ENCODE measurements at places on chromosomes 16 and 17.

- DNase-seq, result peak; percentile 21
Observed at GRCh38 chr17:51540151-51540550, 279.8 kb downstream of the UTP18 start.

GRCh38 chr17:76528156-76528527, 9.4 kb downstream of the CYGB start:
- DNase-seq, result no peak

DNA sequence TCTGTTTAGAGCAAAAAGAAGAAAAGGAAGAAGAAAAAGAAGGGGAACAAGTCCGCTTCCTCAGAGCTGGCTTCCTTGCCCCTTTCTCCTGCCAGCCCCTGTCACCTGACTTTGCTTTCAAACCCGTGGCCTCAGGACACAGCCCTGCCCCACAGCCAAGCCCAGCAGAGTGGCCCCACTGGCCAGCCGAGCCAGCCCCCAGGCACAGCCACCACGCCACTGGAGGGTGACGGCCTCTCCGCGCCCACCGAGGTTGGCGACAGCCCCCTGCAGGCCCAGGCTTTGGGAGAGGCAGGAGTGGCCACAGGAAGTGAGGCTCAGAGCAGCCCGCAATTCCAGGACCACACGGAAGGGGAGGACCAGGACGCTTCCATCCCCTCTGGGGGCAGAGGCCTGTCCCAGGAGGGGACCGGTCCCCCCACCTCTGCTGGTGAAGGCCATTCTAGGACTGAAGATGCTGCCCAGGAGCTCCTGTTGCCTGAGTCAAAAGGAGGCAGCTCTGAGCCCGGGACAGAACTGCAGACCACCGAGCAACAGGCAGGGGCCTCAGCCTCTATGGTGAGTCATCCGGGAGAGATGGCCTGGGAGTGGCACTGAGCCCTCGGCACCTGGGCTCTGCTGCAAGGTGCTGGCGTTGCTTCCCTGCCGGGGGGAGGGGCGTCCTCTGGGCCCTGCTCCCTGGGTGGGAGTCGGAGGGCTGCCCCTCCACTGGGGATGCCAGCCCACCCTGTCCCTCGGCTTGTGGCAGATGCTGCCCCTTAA, 27.3 kb downstream of the RNF213 start:
- DNase-seq, result no peak

- no peak for DNase-seq
Observed at GRCh38 chr16:75486676-75487313, 8.4 kb downstream of the CHST6 start.

GRCh38 chr16:30615358-30616091, 5.3 kb upstream of the ZNF689 start:
- DNase-seq, result no peak

GRCh38 chr17:61749823-61750404, 113.4 kb downstream of the BRIP1 start:
- no peak for DNase-seq

DNA sequence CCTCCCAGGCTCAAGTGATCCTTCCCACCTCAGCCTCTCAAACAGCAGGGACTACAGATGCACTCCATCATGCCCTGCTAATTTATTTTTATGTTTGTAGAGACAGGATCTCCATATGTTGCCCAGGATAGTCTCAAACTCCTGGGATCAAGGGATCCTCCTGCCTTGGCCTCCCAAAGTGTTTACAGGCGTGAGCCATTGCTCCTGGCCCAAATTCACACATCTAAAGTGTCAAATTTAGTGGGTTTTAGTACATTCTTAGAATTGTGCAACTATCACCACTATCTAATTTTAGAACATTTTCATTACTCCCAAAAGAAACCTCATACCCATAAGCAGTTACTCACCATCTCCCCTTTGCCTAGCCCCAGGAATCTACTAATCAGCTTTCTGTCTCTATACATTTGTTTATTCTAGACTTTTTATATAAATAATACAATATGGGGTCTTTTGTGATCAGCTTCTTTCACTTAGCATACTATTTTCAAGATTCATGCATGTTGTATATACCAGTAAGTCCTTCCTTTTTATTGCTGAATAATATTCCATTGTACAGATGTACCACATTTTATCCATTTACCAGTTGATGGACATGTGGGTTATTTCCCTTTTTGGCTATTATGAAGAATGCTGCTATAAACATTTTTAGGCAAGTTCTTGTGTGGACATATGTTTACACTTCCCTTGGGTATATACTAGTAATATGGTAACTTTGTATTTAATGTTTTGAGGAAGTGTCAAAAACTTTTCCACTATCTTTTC, 25.1 kb upstream of the ITGA2B start:
- DNase-seq, result no peak

DNA sequence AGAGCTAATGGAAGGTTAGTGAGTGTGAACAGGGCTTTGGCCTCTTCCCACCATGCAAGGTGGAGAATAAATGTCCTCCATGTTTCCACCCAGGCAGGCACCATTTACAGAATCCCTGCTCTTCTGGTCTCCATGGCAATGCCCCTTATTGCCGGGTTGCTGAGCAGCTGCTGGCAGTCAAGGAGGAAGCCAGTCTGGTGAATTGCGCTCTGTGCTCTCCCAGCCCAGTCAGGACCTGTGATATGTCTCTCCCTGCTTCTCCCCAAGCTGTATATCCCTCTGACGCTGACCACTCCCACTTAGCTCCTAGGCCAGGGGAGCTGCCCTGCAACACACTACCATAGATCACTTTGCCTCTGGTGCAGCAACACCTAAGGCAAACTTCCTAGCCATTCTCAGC, 402.1 kb upstream of the ERCC4 start:
- no peak for DNase-seq

- DNase-seq, result no peak
Observed at GRCh38 chr17:82237746-82238471, 9.1 kb downstream of the SLC16A3 start.

GRCh38 chr17:72334205-72334604, 213.4 kb downstream of the SOX9 start:
- DNase-seq, result no peak

- DNase-seq, result no peak
Observed at GRCh38 chr17:57761887-57762286, 16.8 kb upstream of the CCDC182 start.

GRCh38 chr16:84544031-84544773, 39.7 kb upstream of the MEAK7 start:
- DNase-seq, result no peak
